ENCODE measurements at places on chromosomes 1 and 21. TPM values are rescaled to one million over a fixed set of nuclear protein-coding genes. Genes with fewer than 3 reads are reported as not detected.
A peak's percentile ranks its signal among the peaks of the same experiment; 100 is the strongest.

Gene SLAMF1
- total RNA-seq = not detected

Gene CYP4X1
- total RNA-seq = 1.2 TPM

Gene CFAP107
- not detected for total RNA-seq

Gene DYNLT5
- not detected for total RNA-seq

Gene CD101
- total RNA-seq = 0.42 TPM

Gene IL10
- total RNA-seq = not detected

Gene SPOCD1
- 0.47 TPM for total RNA-seq

Gene SPRR1B
- total RNA-seq = 4.0 TPM

Gene C1QTNF12
- 1.5 TPM for total RNA-seq

Gene TLR5
- total RNA-seq = 1.5 TPM

Gene IQCC
- 1.9 TPM for total RNA-seq

Gene ERICH3
- total RNA-seq = not detected

- no peak for DNase-seq
Measured at GRCh38 chr1:110285316-110285715, 53.9 kb upstream of the RBM15 start.

DNA sequence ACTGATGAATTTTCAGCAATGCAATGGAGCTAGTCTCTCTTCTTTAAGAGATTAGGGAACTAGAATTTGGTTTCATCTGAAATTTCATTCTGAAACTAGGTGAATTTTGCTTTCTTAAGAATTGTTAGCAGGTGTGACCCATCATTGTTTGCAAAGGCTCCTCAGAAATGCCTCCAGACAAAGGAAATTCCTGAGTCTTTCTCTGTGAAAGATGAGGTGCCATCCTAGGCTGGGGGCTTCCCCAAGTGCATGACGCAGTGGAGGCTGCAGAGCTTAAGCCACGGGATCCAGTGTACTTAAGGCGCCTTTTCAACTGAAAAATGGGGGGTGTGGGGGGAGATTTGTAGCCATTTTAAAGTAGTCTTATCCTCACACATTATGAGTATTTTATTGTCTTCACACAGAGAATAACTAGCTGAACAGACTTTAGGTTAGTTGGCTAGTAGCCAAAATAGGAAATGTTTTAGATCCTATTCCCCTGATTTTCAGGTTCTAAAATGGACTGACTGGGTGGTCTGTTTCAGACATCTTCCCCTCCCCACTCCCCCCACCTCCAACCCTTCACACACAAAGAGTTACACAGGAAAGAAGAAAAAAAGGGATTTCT is 202.0 kb downstream of the NFIA start:
- no peak for DNase-seq

DNA sequence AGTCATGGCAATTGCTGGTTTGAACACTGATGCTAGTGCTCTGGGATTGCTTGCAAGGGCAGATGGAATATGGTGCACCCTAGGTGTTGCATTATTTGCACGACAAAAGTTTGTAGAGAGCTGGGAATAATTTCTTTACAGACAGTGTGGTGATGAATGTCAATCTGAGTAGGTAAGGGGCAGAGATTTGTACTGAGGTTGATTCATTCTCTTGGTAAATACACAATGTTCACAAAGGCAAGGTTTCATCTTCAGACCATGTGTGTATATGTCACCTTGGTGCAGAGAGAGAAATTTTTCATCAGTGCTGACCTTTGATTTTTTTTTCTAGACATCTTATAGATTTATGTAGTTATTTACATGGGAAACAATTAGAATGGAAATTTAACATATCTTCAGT is 5.0 kb downstream of the PTPRC start:
- DNase-seq = no peak

- DNase-seq = peak; percentile 73
Measured at GRCh38 chr1:46197964-46198811, at the start of gene POMGNT1. Gene POMGNT1 (minus strand): TSS chr1:46198434. CDS start chr1:46197821, 613 bp downstream.

GRCh38 chr21:44013380-44014088 is 1.4 kb downstream of the TRAPPC10 start:
- peak; percentile 28 for DNase-seq

DNA sequence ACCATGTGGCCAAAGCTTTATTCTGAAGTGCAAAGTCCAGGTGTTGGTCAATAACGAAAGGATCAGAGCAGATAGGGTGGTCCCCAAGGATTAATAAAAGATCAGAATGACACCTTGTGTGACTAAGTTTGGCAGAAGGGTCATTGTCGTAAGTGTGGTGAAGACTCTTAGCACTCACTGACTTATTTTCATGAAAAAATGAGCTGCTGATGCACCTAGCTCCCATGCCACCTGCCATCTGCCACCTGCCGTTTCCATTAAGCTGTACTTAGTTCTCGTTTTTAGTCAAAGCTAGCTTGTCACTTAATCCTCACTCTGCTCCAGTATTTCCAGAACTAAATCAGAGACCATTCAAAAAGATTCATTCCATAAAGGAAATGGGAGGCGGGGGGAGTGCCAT is 112.6 kb downstream of the SEC16B start:
- no peak for DNase-seq

GRCh38 chr1:169146576-169147214 is 40.2 kb downstream of the ATP1B1 start:
- no peak for DNase-seq

DNA sequence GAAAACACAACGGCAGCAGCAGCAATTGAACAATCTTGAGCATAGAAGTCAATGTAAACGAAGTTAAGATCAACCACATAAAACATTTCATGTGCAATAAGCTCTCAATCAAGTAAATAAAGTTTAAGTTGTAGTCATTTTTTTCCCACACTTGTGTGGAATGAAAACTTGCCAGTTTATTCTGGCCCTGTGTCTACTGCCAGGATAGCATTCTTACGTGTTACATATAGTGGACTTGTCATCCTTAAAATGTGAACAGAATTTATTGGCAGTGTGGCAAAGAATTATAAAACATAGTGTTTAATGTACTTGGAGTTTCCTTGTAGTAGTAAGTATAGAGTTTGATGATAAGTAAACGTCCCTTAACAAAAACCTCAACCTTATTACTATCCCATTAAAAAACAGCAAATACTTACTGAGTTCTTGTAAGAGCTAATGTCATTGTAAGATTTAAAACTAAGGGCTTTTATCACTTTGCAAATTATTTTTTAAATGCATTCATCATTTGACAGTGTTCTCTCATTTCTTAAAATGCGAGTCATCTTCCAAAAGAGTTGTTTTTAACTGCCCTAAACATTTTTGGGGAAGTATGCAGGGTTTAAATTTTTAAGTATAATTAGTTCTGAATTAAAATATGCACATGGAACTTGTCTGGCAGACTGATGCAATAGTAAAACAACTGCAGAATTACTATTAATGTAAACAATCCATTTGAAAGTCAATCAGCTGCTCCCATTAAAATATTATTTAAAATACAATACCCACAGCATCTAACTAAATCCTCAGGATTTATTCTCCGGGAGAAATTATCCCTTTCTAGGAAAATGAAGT is 7.9 kb downstream of the COX20 start:
- DNase-seq = no peak

- DNase-seq = peak; percentile 15
Measured at GRCh38 chr1:15033264-15033663, 120.3 kb upstream of the TMEM51 start.

- DNase-seq = no peak
Measured at GRCh38 chr1:206451134-206451686, 19.1 kb upstream of the IKBKE start.

DNA sequence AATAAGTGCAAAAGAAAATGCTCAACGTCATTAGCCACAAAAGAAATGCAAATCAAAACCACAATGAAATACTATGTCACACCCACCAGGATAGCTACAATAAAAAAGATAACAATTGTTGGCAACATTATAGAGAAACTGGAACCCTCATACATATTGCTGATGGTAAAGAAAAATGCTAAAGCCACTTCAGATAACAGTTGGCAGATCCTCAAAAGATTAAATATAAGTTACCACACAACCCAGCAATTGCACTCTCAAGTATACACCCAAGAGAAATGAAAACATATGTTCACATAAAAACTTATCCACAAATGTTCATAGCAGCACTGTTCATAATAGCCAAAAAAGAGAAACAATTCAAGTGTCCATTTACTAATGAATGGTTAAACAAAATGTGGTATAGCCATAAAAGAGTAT is 20.7 kb downstream of the TRIM33 start:
- no peak for DNase-seq

DNA sequence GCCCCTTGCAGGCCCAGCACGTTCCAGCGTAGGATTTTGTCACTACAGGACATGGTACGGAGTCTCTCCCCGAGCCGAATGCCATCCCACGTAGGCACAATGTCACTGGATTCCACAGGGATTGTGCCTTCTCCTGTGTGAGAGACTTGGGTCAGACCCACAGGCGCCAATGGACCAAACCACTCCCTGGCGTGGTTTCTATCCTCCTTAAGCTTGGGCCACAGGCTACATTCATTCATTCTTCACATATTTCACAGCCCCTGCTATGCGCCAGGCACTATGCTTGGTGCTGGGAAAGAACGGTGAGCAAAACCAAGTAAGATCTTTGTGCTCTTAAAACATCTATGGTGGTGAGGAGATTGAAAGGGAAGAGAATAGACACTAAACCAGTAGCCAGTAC is 18.7 kb downstream of the CHRNB2 start:
- DNase-seq = no peak

GRCh38 chr1:10519016-10519417 is 44.3 kb downstream of the PEX14 start:
- no peak for DNase-seq

GRCh38 chr1:98906809-98907208 is 97.9 kb downstream of the PLPPR5 start:
- DNase-seq = no peak

DNA sequence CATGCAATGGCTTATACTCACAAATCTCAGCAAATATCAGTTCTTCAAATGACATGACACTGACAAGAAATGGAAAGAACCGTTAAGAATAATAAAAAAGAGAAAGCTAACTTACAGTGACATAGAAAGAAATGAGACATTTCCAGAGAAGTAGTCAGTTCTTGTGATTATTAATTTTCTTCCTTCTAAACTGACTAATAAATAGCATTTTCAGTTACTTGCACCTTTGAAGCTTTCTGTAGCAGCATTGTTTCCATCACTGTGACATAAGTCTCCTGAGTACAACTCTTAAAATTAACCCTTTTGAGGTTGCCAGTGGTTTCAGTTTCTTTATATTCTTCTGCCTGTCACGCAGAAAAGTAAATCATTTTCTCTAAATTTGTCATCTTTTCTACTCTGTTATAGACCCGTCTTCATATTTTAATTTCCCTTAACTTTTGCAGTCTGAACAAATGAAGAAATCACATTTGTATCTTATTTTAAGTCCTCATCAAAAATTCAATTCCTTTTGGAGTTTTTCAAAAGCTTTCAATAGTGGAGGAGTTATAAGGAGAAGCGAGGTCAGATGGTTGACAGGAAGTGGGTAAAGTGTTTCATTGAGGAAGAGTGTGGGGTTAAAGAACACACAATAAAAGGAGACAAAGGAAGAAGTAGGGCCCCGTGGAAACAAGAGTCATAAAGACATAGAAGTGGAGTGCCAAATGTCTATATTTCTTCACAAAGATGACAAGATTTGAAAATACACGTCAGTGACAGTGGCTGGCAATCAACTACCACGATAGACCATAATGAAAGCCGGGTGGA is 57.9 kb upstream of the S1PR1 start:
- no peak for DNase-seq

DNA sequence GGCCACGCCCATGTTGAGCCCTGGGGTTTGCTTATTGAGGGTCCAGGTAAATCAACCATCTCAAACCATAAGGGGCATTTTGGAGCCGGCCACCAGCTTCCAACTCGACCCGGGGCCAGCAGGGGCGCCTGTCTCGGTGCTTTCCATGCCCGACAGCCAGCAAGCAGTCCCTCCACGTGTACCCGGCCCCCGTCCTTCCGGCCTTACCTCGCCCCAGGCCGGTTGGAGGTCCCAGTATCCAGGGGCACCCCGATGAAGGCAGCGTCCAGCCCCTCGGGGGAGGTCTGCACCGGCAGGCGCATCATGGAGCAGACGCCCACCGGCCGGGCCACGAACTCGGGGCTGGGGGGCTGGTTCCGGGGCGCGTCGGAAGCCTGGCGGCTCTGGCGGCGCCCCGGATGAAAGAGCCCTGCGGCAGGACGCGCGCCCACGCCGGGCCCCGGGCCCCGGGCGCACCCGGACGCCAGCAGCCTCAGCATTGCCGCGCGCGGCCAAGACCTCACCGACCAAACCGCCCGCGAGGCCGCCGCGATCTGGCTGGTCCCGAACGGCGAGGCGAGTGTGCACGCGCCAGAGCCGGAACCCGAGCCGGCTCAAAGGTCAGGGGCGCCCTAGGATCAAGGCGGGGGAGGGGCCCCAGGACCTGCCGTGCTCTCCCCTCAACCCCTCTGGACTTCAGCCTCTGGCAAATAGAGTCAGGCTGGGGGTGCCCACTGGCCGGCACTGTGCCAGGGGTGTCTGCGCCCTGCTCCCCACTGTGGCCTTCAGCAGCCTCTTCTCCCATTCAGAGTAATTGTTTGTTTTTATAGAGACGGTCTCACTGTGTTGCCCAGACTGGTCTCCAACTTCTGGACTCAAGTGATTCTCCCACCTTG is at the start of gene AGMAT:
Gene AGMAT, minus strand, starts transcription at position 563 of the 875 bp plus-strand sequence. Its CDS starts 84 bp downstream, at position 479.
- no peak for DNase-seq

- no peak for DNase-seq
Measured at GRCh38 chr1:162633081-162633762, 958 bp downstream of the DDR2 start.

GRCh38 chr1:70156529-70157120 is 48.8 kb downstream of the LRRC40 start:
- DNase-seq = peak; percentile 11

DNA sequence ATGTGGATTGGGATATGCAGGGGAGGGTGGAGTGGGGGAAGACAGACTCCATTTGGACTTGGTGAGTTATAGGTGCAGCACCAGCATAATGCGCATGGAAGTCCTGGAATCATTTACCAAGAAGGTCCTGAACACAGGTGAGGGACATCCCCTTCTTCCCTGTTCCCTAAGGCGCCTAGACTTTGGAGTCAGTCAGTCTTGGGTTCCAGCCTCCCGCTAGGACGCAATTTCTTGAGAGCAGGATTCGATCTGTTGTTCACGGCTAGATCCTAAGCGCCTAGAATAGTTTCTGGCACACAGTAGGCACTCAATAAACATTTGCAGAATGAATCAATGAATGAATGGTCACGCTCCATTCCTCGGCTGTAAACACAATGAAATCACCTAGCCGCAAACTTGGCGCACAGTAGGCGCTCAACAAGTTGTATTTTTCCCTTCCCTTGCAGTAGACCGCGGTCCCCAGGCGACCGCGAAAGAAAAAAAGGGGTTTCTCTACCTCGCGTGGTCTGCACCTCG is 1.0 kb upstream of the AK4 start:
- peak; percentile 21 for DNase-seq

DNA sequence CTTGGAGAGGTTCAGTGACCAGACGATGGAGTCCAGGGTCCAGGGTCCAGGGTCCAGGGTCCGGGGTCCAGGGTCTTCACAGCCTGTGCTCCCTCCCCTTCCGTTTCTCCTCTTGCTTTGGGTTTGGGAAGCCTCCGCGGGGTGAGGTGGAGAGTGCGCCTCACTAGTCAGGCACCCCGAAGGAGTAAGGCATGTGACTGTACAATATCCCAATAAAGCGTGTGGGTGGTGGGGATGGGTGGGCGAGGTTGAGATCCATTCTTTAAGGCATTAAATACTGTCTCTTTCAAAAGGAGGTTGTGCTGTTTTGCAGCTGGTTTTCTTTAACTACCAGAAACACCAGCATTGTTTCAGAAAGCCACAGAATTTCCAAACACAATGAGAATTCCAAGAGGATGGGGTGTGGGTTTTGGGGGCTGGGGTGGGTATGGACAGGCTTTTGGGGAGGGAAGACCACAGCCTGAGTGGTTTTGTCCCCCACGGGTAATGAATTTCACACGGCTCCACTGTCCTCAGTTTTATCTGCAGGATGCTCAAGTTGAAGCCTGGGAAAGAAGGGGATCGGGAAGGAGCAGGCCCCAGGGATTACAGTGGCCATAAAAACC is 65.7 kb downstream of the KIF26B start:
- DNase-seq = no peak

- DNase-seq = no peak
Measured at GRCh38 chr21:43954896-43955295, 57.2 kb upstream of the TRAPPC10 start.
